ENCODE measurements at places on chromosomes 6 and 20.

- no peak for DNase-seq
These were observed 26.0 kb upstream of the CCDC167 start for GRCh38 chr6:37525460-37526357.

DNA sequence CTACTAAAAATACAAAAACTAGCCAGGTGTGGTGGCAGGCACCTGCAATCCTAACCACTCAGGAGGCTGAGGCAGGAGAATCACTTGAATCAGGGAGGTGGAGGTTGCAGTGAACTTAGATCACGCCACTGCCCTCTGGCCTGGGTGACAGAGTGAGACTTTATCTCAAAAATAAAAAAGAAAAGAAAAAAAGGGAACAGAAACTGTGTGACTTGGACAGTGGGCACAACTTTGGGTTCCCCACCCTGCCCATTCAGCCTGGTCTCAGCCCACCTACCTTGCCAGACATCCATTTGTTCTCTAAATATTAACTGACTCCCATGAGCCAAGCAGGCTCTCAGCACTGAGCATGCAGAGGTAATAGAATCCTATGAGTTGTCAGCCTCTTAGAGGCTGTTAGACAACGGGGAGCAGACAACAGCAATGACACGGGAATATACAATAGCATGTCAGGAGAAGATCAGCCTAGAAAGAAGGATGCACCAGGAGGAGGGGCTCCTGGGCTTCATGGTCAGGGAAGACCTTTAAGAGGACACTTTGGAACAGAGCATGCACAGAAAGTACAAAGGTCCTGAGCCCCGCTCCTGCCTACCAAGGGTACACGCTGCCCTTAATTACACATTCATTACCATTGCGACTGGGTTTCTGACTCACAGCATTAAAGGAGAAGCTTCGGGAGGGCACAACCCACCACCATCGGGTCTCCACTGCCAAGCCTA lies 20.0 kb downstream of the FAM209B start:
- no peak for DNase-seq

- DNase-seq, result no peak
These were observed 3.5 kb downstream of the TGM3 start for GRCh38 chr20:2299301-2299700.

DNA sequence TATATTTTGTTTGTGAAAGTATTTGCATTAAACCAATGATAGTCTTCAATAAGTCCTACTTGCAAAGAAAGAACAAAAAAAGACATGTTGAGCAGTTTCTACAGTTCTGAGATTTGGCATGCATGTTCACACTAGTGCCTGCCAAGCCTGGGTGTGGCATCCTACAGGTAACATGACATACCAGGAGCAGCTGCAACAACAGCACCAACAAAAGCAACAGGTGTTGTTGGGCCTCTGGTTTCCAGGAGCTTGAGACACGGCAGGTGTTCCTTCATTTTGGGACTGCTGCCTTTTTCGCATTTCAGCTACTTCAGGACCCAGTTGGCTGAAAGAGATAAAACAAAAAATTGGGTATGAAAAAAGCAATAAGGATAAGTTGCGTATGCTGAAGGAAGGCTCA lies 41.2 kb upstream of the MTRF1L start:
- DNase-seq, result no peak

DNA sequence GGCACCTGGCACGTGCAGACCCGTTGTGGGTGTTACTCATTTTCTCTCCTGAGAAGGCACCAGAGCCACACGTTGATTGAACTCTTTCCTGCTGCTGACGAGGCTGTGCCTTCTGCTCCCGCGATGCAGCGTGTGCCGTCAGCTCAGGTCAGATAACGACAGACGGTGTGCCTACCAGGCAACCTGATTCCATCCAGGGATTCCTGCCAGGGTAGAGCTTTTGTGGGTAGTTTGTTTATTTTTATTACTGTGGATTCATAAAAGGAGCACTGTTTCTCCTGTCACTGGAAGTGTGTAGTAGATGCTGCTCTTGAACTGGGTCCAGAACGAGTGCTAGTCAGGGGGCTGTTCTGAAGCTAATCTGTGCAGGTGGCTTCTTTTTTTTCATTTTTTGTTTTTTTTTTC lies 20.7 kb downstream of the PRPF6 start:
- no peak for DNase-seq

- DNase-seq, result no peak
These were observed 68.5 kb downstream of the THEMIS start for GRCh38 chr6:127832381-127832780.

GRCh38 chr20:23145281-23145700 lies 59.2 kb upstream of the CD93 start:
- DNase-seq, result no peak
